Cerebellar nuclear complex (tissue), 1 donor: ENCODE measurements at places on chromosomes 6 and 20.

DNA sequence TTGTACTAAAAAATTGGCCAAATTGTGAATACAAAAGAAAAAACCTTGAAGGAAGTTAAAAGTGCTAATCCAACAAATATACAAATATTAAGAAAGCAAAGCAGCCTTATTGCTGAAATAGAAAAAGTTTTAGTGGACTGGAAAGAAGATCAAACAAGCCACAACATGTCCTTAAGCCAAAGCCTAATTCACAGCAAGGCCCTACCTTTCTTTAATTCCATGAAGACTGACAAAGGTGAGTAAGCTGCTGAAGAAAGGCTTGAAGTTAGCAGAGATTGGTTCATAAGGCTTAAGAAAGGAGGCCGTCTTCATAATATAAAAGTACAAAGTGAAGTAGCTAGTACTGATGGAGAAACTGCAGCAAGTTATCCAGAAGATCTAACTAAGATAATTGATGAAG is 53.5 kb downstream of the TINAG start:
- no peak for DNase-seq

GRCh38 chr20:46202766-46203509 is 84.8 kb downstream of the CD40 start:
- peak; percentile 19 for DNase-seq

GRCh38 chr6:159728531-159728964 is 1.2 kb downstream of the WTAP start:
- no peak for DNase-seq

DNA sequence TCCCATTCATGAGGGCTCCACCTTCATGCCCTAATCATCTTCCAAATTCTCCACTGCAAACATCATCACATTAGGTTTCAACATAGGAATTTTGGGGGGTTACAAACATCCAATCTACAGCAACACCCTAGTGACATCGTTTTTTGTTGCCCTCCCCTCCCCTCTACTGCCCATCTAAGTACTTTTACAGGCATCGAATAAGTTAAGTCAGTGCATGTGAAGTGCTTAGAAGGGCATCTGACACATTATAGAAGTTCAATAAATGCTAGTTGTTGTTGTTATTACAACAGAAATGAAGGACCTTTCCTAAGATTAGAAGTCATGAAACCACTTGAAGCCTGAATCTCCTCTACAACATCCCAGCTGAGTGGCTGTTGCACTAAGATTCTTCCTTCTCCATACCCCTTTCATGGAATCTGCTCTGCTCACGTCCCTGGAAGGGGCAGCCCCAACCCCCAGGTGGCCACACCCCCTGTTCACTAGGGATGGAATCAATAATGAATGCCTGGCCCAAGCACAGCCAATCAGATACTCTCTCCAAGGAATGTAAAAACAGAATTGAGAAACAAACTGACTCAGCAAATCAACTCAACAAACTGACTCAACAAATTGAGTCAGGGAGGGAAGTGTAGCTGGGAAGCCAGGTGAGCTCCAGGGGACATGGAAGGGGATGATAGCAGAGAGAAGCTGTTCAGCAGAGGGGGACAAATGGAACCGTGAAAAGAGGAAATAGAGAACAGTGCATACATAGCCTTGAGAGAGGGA is 3.9 kb upstream of the LRP11 start:
- DNase-seq: no peak

DNA sequence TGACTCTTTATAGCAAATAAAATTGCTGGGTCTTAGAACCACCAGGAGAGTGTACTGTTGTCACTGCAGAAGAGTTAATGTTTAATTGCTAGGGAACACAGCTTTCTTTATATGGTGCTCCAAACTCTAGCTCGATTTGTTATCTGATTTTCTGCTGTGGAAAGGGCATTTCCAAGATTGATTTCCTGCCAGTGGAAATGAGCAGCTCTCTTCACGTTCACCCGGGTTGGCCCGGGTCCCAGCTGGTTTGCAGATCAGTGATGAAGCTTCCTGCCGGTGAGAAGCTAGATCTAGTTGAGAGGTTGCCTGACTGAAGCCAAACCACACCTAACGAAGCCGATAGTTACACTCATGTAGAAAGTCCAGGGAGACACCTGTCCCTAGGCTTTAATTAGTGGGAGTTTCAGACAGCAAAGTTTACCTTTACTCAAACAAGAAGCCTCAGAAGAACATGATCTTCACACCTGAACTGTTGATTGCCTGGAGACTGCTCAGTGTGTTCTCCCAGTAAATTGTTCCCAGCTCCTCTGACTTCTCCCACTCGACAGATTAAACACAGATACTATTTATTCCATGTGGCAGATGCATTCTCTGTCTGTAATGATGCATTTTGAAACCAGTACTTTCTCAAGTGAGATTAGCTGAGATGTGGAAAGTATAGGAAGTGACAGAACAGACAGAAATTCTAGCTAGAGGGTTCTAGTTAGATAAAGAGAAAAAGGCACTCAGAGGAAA is 27.8 kb downstream of the PAQR8 start:
- DNase-seq: no peak

- no peak for DNase-seq
These were observed 7.7 kb upstream of the KLHL31 start for GRCh38 chr6:53673162-53673727.

DNA sequence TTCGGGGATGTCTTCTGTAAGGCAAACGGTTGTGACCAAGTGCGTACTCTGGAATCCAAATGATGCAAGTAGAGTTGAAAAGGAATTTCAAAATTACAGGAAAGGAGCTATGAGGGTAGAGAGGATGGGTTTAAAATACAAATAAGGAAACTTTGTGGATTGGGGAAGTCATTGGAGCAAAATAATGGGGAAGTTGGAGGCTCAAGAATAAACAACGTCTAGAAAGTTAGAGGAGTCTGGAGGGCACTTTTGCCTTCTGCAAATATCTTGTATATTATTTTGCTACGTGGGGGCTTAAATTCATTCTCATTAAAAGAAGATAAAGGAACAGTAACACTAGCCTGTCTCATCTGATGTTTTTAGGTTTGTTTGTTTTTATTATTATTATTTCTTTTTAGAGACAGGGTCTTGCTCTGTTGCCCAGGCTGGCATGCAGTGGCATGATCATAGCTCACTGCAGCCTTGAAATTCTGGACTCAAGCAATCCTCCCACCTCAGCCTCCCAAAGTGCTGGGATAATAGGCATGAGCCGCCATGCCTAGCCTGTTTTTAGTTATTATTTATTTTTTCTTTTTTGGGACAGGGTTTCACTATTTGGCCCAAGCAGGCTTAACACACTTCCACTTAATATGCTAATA is 55.0 kb upstream of the TNFAIP3 start:
- DNase-seq: no peak

GRCh38 chr6:33339193-33339592 is 21.6 kb upstream of the ZBTB22 start:
- DNase-seq: no peak

- DNase-seq: no peak
These were observed 32.3 kb upstream of the DUSP22 start for GRCh38 chr6:259901-260508.

DNA sequence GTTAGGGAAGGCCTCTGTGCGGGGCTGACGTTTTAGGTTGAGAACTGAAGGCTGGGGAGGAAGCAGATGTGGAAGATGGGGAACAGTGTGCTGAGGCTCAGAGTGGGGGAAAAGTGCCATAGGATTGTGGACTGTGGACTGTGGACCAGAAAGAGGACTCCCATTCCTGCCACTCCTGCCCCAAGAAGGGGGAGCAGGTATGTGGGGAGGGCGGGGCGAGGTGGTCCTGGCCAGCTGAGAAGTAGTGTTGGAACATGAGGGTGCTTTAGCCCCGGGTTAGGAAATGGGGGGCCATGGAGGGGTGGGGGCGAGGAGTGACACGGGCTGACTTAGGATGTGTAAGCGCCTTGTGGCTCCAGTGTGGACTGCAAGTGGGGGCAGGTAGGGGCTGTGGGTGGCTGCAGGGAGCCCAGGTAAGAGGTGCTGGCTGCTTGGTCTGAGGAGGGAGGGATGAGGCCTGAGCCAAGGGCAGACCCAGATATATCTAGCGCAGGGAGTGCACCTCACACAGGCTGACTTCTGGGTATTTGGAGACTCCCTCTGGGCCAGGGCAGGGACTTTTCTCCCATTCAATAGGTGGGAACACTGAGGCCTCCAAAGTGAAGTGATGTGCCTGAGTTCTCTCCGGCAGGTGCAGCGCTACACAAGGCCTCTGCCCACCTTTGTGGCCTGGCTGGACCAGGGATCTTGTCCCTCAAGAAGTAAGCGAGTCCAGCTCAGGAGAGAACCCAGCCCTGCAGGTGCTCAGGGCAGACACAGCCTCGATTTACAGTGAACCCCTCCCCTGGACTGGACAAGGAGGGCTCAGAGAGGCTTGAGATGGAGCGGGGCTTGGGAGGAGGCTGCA is 76.6 kb upstream of the TOX2 start:
- no peak for DNase-seq

DNA sequence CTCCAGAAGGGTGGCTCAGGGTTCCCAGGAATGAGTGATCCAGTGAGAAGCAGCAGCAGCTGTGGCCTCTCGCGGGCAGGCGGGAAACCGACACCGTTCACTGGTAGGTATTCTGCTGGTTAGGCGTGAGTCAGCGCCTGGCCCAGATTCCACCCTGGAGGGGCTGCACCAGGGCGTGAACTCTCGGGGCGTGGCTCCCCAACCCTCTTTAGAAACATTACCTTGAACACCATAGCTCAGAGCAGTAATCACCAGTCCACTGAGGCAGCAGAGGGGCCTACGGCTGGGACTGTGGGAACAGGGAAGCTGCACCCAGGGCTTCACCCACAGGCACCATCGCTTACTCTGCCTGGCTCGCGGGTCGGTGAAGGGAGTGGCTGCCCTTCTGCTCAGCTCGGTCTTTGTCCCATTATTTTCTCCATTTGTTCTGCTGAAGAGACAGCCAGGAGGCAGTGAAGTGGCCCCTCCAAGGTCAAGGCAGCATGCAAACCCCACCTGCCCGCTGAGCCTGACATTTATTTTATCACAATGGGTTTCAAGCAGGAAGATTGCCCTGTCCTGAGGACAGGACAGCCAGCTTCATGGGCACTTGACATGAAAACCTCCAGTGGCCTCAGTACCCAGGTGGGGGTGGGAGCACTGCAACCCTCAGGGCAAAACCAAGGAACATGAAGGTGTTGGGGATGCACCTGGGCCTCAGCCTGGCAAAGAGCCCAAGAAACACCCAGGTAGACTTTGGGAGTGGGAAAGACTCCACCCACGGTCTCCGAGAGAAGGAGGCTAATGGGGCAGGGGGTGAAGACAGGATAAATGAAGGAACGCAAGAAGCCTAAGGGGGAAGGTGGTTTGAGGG is 51.0 kb upstream of the CD93 start:
- no peak for DNase-seq

DNA sequence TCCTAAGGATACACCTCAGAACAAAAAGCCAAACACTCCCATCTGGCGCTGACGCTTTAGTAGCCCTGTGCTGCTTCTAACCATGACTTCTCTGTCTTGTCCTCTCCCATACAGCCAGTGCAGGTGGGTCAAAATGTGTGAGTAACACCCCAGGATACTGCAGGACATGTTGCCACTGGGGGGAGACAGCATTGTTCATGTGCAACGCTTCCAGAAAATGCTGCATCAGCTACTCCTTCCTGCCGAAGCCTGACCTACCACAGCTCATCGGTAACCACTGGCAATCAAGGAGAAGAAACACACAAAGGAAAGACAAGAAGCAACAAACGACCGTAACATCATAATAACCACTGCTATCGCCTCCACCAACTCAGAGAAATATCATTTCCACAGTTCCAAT is 1.4 kb downstream of the DEFB132 start:
- DNase-seq: no peak
